ENCODE measurements at places on chromosomes 1 and 21. TPM values are rescaled to one million over a fixed set of nuclear protein-coding genes. Genes with fewer than 3 reads are reported as not detected.

Gene IFI16
- total RNA-seq, result 203 TPM

Gene PINK1
- total RNA-seq, result 4.4 TPM

Gene OPRD1
- not detected for total RNA-seq

Gene PLK3
- 105 TPM for total RNA-seq

Gene NCF2
- 2.7 TPM for total RNA-seq

Gene FAM131C
- total RNA-seq, result 0.15 TPM

Gene RGS2
- total RNA-seq, result 6.2 TPM

Gene PLA2G2C
- total RNA-seq, result 0.04 TPM

Gene IVL
- not detected for total RNA-seq

Gene GFI1
- total RNA-seq, result 74.4 TPM

Gene ZBED6
- 14.8 TPM for total RNA-seq

Data from activated CD8-positive, alpha-beta memory T cell treated with anti-CD3 and anti-CD28 coated beads for 36 hours (primary cell).